ENCODE measurements at places on chromosomes 16 and 17. TPM values are rescaled to one million over a fixed set of nuclear protein-coding genes. Genes with fewer than 3 reads are reported as not detected.

- DNase-seq = no peak
Observed at GRCh38 chr17:77677211-77677610, 281.3 kb upstream of the TNRC6C start.

GRCh38 chr16:69190046-69190588 is 3.2 kb downstream of the SNTB2 start:
- DNase-seq = no peak

- DNase-seq = no peak
Observed at GRCh38 chr17:6648181-6648580, 3.2 kb downstream of the MED31 start.

GRCh38 chr17:34436607-34437006 is 73.6 kb upstream of the CCL1 start:
- no peak for DNase-seq

ITGAD gene
- total RNA-seq = 0.89 TPM

DNA sequence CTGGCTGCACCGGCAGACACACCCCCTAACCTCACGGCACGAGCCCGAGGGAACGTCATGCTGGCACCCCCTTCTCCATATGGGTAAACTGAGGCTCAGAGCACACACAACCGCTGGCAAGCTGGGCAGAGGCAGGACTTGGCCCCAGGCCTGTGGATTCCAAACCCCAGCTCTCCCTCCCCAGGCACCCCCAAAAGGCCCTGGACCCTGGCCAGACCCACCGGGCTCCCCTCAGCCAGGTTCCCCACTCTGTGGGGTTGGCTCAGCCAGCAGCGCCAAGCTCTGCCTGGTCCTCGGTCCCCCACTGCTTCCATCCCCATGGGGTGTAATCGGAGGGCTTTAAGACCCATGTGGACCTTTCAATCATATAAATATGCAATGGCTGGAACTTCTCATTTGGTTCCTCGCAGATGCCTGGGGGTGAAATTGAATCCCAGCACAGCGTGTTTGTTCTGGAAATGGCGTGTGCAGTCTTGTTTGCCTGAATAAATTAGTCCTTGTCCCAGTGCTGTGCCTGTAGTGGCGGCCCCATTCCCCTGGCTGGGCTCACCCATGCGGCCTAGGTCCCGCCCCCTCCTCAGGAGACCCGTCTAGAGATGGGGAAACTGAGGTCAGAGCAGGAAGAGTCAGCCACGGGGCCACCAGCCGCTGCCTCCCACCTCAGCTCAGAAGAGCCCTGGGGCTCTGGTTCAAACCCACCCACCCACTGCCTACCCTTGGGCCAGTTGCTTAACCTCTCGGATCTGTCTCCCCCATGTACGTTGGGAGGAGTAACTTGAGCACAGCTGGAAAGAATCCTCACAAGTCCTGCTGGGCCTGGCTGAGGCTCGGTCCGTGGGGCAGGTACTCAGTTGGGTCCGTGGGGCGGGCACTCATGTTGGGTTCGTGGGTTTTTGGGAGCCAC is 57.3 kb downstream of the ZFPM1 start:
- no peak for DNase-seq

GRB7 gene
- 1.6 TPM for total RNA-seq

TEX14 gene
- 0.76 TPM for total RNA-seq

LPO gene
- not detected for total RNA-seq

DNA sequence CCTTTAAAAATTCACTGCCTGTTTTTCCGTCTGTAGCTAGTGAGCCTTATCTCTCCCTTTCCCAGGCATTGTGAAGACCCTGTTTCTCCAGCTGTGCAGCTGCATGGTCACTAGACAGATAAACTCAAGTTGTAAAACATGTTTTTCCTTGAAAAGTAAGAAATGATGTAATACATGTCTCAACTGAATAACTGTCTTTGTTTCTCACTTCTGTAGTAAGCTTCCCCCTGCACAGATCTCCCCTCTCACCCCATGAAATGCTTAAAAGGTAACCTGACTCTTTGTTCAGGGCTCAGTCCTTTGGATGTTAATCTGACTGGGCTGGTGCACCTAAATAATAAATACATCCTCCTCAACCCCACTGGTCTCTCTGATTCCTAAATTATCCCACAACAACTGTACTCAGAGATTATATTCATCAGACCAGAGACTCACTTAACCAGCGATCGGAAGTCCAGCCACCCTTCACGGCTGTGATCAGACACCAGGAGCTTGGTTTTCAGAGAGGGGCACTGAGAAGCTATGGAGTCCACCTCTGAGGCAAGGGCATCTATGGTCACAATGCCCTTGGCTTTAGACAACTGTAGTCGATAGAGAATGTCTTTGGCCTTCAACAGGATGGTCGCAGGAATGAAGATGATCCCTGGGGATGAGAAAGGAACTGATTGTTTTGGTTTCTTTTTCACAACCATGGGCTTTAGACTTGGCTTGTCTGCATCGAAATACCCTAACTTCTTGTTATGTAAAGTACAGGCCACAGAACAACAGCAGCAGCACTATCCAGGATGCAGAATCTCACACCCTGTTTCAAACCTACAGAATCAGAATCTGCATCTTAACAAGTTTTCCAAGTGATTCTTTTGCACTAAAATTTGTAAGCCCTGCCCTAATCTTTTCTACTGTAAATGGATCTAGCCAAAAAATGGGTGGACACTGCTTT is 15.4 kb downstream of the ACSM1 start:
- no peak for DNase-seq

- no peak for DNase-seq
Observed at GRCh38 chr16:54077050-54077821, 209.4 kb downstream of the IRX3 start.

- DNase-seq = no peak
Observed at GRCh38 chr17:80223142-80223815, 3.1 kb downstream of the SLC26A11 start.

- DNase-seq = no peak
Observed at GRCh38 chr16:63481060-63481459, 1444.8 kb upstream of the CDH8 start.

- DNase-seq = no peak
Observed at GRCh38 chr17:37833237-37833859, 88.5 kb upstream of the HNF1B start.

DNA sequence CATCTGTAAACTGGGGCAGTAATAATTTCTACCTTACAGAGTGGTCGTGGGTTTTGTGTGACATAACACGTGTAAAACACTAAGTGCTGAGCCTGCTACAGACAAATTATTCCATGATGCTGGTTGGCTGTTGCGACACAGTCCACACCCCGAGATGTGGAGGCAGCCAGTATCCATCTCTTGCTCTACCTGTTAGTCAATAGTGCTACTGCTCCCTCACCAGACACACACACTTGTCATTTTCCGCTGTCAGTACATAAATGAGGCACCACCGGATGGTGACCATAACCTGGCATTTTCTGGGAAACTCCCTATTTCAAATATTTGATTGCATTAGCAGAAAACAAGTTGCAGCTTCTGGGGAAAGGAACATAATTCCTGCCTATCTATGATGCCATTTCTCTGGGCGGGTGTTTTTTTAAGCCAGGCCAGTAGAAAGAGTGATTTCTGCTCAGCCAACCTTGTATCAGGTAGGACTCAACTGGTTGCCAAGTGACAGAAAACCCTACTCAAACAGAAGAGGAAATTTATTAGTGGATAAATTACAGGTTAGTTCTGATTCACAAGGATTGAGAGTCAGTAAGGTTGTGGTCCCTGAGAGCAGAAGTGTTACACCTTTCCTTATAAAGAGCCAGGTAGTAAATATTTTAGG is 24.1 kb downstream of the DNAJA2 start:
- peak; percentile 8 for DNase-seq

DNA sequence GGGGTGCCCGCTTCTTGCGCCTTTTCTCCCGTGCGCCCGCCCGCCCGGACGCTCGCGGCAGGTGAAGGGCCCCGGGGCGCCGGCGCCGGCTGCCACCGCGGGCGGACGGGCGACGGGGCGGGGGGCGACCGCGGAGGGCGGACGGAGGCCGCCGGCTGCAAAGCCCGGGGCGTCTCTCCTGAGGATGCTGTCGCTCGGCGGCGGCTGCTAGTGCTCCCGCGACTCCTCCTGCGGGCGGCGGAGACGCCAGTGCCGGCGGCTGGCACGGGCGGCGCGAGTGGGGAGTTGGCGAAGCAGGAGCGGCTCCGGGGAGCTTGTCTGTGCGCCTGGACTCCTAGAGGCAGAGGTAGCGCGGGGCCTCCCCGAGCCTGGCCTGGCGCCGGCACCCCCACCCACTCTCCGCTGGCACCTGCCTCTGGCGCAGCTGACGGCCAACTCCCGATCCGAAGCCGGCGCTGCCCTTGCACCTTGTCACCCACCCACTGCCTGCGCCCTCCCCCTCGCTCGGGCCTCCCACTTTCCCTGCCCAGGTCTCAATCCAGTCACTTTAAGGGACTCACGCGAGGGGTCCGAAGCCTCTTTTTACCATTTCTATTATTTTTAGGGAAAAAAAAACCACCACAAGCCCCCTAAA is at the start of gene FAM20A:
FAM20A (minus strand) TSS at position 437 of the 634 bp plus-strand sequence. CDS start 701 bp downstream, outside the sequence.
- peak; percentile 76 for DNase-seq

DNA sequence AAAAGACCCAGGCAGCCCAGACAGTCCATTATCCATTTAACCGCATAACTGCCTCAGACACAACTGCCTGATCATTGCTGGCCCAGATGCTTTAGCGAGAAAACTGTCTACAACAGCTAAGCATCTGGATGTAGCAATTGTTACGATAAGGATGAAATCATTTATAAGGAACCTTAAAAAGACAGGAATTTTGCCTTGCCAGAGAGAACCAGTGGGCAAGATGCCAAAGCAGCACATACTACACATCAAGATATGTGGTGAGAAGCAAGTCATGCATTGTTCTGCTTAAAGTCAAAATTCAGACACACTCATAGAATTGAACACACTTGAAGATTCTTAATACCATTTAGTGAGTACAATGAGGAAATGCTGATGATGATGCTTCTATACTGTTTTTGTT is 1525.3 kb downstream of the CDH8 start:
- no peak for DNase-seq

SCARF1 gene
- 25.2 TPM for total RNA-seq

DNA sequence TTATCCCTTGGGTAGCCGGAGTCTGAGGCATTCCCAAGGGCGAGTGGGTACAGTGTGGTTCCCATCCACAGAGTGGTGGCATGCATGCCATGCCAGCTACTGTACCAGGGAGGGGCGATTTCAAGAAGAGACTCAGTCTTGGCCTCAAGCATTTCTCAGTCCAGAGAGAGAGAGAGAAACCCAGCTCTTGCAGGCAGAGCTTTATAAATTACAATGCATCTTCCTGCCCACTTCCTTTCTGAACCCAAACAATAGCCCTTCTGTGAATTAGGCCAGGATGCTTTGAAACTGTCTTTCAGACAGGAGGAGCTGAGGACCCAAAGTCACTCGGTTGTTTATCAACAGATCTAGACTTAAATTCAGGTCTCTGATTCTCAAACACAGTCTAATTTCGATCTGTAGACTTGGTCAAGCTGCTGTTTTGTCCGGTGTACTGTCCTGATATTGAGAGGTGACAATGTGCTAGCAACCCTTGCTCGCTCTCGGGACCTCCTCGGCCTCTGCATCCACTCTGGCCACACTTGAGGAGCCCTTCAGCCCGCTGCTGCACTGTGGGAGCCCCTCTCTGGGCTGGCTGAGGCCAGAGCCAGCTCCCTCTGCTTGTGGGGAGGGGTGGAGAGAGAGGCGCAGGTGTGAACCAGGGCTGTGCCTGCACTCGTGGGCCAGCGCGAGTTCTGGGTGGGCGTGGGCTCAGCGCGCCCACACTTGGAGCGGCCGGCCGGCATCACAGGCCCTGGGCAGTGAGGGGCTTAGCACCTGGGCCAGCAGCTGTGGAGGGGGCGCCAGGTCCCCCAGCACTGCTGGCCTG is 408.0 kb downstream of the UTP18 start:
- DNase-seq = no peak

GRCh38 chr16:89482817-89483205 is 7.5 kb downstream of the ANKRD11 start:
- DNase-seq = no peak

GRCh38 chr17:47811709-47812108 is 9.9 kb downstream of the OSBPL7 start:
- no peak for DNase-seq

HES7 gene
- 1.1 TPM for total RNA-seq

Data from sciatic nerve (tissue), 2 donors.